ENCODE measurements at places on chromosomes 16 and 17.

DNA sequence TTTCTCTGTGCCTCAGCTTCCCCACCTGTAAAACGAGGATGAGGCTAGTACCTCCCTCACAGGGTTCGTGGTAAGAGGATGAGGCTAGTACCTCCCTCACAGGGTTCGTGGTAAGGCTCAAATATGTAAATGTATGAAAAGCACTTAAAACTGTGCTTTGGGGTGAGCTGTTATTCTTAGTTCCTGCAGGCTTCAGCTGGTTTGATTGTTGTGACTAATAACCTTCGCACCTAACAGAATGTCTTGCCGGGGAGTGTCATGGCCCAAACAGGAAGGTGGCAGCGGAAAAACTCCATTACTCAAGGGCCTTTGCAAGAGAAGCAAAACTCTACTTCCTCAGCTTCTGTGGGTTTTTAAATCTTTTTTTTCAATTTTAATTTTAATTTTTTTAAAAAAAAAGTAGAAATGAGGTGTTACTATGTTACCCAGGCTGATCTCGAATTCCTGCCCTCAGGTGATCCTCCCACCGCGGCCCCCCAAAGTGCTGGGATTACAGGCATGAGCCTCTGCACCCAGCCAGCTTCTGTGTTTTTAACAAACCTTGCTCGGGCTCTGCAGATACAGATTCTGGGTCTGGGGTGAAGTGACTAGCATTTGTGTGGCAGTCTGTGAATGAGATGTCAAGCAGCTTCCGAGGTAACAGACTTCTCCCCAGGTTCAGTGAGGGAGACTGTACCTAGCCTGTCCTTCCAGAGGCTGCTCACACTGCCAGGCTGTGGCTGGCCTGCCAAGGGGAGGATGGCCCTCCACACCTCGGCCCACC, 103.0 kb downstream of the RAB11FIP4 start:
- peak; percentile 74 for ATAC-seq

- no peak for ATAC-seq
Observed at GRCh38 chr16:27538528-27538927, 11.2 kb downstream of the GTF3C1 start.

- ATAC-seq: no peak
Observed at GRCh38 chr16:680625-680945, 375 bp downstream of the STUB1 start.

DNA sequence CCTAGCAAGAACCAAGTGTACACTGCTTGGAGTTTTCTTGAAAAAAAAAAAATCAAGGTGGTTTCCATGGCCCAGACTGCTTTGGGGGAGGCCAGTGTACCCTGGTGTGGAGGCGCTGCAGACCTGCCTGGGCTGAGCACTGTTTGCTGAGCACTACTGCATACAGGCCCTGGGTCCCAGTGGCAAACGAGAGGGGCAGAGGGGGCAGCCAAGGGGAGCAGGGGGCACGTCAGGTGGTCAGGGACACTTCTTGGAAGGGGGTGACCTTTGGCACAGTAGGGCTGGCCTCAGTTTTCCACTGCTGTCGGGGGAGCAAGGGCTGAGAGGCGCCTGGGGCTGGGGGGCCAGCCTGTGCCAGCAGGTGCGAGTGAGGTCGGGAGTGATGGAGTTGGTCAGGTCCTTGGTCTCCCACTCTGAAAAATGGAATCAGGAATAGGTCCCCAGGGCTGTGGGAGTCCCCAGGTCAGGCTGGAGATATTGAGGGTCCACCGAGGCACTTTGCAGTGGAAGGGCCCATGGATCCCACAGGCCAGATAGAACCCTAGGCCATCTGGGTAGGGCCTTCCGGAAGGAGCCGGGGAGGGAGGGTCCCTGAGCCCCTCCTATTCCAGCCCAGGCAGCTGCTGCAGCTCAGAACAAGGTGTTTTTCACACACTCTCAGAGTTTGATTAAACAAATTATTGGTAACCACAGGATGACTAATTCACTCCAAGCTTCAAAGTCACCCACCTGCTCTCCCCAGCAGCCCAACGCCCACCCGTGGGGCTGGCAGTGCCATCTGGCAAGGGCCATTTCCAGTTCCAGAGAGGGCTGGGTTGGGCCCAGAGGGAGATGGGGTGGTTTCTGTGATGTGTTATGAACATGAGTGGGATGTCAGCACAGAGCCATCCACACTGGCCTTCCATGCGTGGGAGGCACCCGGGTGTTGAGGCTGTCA, 3.5 kb downstream of the ZFPM1 start:
- ATAC-seq: peak; percentile 2

- no peak for ATAC-seq
Observed at GRCh38 chr17:48601539-48602425, 3.0 kb downstream of the HOXB6 start.

- no peak for ATAC-seq
Observed at GRCh38 chr17:5780476-5780875, 196.2 kb upstream of the NLRP1 start.

GRCh38 chr17:82205720-82206508, 6.7 kb downstream of the CCDC57 start:
- peak; percentile 93 for ATAC-seq

DNA sequence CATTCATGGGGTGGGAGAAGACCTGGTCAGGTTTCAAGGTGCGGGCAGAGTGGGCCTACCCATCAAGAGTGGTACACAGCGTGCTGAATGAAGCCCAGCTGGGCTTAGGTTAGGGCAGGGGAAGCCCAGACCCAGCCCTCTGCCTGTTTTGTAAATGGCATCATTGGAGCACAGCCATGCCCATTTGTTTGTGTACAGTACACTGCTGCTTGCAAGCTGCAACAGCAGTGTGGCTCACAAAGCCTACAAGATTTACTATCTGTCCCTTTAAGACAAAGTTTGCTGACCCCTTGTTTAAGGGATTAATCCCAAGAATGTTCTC, 230.1 kb upstream of the TNRC6C start:
- no peak for ATAC-seq

DNA sequence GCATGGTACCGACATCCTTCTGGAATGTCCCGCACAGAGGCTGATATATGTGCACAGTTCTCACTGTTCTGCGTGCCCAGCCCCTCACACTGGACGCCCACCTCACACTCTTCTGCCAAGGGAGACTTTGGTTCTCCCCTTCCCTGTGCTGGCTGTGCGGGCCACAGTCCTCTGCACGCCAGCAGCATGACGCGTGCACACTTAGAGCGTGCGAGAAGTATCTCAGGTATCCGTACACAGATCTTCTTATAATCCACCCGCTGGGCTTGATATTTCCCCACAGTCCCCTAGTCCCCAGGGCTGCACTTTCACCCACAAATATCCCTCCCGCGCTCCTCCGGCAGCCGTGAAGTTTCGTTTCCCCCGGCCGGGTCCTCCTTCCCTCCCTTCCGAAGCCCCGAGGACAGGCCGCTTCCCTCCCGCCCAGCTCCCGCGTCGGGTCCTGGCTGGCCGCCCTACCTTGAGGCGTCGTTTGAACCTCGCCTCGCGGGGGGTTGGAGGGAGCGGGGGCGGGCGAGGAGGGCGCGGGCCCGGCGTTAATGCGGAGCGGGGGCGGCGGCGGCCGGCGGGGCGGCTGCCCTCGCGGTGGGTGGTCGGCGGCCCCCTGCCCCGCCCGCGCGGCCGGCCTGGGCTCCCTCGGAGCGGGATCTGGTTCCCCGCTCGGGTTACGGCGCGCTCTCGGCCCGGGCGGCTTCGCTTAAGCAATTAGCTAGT, 5.0 kb upstream of the FOXF1 start:
- no peak for ATAC-seq

GRCh38 chr16:46813611-46814010, 17.4 kb downstream of the C16orf87 start:
- no peak for ATAC-seq

- ATAC-seq: no peak
Observed at GRCh38 chr17:7380855-7381683, at the start of gene TNK1. Gene TNK1, plus strand, starts transcription at chr17:7381089. Its CDS starts 1,838 bp downstream, at chr17:7382927.

DNA sequence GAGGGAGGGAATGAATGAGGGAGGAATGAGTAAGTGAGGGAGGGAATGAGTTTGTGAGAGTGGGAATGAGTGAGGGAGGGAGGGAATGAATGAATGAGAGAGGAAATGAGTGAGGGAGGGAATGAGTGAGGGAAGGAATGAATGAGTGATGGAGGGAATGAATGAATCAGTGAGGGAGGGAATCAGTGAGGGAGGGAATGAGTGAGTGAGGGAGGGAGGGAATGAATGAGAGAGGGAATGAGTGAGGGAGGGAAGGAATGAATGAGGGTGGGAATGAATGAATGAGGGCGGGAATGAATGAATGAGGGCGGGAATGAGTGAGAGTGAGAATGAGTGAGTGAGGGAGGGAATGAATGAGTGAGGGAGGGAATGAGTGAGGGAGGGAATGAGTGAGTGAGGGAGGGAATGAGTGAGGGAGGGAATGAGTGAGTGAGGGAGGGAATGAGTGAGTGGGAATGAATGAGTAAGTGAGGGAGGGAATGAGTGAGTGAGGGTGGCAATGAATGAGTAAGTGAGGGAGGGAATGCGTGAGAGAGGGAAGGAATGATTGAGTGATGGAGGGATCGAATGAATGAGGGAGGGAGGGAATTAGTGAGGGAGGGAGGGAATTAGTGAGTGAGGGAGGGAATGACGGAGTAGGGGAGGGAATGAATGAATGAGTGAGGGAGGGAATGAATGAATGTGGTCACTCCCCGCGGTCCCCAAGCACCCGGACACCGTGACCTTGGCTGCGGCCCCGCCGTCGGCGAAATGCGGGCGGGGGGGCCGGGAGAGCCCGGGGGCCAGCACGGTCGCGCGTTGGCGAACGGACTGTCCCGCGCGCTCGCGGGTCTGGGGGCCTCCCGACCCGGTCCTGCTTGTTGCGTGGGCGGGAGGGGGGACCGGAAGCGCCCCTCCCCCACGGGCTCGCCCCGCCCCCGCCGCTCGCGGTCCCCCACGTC, 1.1 kb upstream of the UBE2I start:
- peak; percentile 31 for ATAC-seq

DNA sequence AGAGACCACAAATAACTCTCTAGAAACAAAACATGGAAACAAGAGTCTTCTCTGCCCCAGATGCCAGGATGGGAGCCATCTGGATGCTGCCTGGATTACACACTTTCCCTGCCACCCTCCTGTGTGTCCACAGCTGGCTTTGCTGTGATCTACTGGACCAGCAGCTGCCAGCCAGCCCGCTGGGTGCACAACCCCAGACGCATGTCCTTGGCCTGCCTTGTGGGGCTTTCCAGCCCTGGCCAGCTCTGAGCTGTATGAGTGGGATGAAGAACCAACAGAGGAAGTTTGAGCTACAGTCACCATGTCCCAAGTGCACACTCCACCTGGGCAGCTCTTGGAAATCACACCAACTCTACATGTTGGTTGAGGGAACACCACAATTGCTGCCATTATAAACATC, 57.0 kb upstream of the TNRC6C start:
- peak; percentile 50 for ATAC-seq

GRCh38 chr17:82124101-82124500, 26.1 kb upstream of the FASN start:
- ATAC-seq: no peak

GRCh38 chr16:47939680-47940079, 216.1 kb downstream of the ABCC12 start:
- ATAC-seq: no peak

- ATAC-seq: no peak
Observed at GRCh38 chr16:56929639-56930038, 2.3 kb upstream of the HERPUD1 start.

- ATAC-seq: no peak
Observed at GRCh38 chr17:5481451-5481850, 4.5 kb downstream of the DERL2 start.

- no peak for ATAC-seq
Observed at GRCh38 chr16:4913130-4913773, 23.7 kb downstream of the PPL start.

- ATAC-seq: no peak
Observed at GRCh38 chr16:35751191-35751941, 2292.0 kb downstream of the TP53TG3F start.

DNA sequence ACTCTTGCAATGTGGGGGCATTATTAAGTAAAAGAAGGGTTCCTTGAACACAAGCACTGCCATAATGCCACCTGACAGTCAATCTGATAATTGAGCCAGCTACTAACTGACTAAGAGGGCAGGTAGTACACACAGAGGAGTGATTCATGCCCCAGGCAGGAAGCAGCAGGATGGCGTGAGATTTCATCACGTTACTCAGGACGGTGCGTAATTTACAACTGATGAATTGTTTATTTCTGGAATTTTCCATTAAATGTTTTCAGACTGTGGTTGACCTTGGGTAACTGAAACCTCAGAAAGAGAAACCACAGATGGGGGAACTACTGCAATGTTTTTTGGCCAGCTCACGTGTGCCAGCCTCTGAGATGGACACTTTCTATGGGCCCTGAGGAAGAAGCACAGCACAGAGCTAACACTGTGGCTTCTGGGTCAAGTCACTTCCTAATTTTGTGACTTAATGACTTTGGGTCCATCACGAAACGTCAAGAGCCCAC, 46.7 kb downstream of the C17orf67 start:
- ATAC-seq: peak; percentile 97

DNA sequence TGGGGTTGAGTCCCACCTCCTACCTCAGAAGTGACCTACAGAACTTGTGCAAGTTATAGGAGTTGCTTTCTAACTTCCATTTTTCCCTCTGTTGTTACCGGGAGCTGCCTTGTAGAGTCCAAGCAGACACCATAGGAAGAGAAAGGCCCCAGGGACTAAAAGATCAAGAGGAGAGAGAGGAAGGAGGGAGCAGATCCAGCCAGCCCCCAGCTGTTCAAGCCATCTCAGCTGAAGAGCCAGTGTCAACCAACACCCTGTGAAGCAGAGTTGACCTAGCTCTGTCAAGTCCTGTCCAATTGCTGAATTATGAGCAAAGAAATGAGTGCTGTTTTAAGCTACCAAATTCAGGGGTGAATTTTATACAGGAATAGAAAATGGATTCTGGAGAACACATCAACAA, 34.9 kb upstream of the CACNG4 start:
- no peak for ATAC-seq

DNA sequence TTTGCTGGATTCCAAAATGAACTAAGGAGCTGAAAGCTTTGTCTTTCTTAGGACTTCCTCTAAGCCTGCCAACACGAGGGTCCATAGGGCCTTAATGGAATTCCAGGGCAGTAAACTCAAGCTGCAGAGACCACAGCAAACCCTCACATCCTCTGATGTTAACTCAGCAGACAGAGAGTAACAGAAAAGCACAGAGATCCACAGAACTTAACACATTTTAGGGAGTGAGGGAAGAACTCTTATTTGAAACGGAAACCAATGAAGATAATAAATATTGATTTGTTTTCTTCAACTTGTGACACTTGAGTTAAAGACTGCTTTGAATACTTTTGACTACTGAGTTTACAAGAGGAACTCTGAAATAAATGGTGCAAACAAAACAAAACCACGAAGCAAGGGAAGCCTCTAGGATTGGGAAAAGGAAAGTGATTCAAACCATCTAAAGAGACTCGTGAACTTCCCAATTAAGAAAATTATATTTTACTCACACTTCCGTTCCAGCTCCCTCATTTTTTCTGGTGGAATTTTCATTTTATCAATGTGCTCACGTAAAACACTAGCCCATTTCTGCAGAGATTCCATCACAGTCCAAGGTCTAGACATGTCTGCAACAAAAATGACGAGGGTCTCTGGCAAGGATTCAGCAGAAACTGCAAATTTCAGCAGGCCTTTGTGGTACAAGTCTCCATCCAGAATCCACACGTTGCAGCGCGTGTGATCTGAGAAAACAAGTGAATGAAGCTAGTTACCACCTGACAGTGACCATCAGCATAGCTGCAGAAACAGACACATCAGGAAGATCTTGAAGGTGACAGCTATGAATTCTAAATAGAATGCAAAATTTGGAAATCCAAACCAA, 9.2 kb downstream of the DYNC1LI2 start:
- ATAC-seq: no peak
